Cerebellum (tissue), 4 donors: ENCODE measurements at places on chromosomes 7 and 10.

- no peak for DNase-seq
These were observed 71.0 kb downstream of the AASS start for GRCh38 chr7:122072924-122073599.

DNA sequence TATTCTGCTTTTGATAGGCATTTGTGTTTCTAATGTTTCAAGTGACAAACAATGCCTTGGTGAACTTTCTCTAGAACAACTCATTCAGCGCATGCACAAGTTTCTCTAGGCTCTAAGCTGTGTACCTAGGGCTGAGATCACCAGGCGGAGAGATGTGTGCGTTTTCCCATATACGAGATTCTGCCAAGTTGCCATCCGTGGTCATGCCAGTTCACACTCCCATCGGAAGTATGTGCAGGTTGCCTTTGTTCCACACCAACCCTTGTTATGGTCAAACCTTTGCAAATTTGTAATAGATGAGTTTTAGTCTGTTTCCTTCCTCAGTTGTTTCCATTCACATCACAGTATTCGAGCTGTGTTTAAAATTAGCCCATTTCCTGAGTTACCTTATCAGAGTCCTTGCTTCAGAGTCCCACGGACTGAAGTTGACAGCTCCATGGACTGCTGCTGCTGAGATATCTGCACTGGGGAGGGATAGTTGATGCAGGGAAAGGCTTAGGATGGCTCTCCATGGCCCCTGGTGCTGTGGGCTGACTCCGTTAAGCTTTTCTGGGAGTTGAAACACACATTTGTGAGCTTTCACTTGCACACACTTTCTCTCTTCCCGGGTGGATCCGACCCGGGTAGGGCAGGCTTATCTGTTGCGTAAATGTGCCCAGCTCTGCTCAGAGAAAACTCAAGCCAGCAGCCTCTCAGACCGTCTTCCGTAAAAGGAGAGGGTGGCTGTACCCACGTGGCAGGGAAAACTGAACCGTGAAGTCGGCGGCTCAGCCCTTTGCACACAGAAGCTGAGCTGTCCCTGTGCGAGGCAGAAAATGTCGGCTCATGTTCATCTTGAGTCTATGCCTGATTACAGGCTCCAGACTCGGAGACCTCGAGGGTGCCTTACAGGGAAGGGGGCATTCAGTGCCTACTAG is 49.4 kb downstream of the HK1 start:
- peak; percentile 61 for DNase-seq

DNA sequence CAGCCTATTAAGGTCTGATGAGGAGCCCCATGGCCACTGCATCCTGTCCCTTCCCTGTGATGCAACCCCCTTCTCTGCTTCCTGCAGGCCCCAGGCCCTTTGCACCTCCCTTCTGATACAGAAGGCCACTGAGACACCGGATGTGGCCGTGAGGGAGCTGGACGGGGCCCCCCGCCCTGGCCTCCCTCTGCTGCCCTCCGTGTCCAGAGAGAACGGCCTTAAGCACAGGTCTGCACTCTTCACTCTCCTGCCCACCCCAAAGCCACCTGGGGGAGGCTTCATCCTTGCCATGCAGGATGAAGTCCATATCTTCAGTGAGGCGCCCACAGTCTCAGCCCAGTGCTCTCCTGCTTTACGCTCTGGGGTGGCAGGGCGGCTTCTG is 86.9 kb upstream of the GNA12 start:
- no peak for DNase-seq

GRCh38 chr7:123075838-123076467 is 80.5 kb upstream of the TAS2R16 start:
- DNase-seq = no peak

DNA sequence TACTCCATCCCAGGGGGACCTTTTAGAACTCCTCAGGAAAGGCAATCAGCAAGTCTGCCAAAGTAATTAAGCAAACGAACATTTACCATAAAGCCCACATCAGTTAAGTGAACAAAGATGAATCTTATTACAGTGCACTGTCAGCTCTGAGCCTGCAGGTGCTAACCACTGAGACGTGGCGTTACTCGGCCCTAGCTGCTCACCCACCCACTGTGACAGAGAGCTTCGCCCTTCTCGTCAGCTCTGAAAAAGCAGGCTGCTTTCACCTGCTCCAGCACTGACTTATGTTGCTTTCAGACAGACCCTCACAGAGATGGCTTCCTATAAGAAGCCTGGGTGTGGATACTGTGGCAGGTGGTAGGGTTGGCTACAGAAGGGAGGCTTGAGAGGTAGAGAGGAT is 57.7 kb upstream of the KCNIP2 start:
- no peak for DNase-seq

GRCh38 chr10:35399414-35400009 is 63.2 kb downstream of the CCNY start:
- no peak for DNase-seq

DNA sequence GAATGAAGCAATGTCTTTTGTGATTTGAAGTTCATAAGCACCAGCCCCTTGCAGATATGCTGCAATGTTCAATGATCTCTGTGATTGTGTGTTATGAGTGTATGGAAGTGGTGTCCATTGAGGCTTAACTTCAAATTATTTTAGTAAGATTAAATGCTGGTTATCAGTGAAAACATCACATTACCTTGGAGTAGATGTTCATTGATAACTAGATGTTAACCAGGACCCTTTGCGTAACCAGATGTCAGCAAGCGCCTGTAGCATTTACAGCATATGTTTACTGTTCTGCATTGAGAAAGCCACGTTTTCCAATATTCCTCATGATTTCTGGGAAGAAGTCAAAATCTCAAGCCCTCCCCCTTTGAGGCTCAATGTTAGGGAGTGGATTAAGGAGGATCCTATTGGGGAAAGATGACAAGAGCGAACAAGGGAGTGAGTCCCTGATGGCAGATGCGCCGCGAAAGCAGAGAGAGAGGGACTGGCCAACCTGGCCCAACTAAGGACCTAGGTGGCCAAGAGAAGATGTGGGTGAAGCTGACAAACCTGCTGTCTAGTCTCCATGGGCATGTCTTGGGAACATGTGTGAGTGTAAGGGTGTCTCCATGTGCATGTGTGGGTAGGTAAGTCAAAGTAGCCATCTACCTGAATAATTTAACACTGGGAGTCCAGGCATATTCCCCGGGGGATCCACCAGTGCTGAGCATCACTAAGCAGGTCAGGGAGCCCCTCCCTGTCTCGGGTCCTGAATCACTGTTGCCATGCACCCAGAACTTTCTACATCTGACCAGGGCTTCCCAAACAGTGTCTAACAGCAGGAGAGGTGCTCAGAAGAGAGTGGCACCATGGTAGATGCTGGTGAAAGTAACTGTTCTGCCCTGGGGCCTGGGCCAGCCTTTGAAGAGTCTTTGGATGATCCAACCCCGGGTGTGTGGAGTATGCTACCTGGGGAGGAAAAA is 141.6 kb upstream of the GDF10 start:
- no peak for DNase-seq

DNA sequence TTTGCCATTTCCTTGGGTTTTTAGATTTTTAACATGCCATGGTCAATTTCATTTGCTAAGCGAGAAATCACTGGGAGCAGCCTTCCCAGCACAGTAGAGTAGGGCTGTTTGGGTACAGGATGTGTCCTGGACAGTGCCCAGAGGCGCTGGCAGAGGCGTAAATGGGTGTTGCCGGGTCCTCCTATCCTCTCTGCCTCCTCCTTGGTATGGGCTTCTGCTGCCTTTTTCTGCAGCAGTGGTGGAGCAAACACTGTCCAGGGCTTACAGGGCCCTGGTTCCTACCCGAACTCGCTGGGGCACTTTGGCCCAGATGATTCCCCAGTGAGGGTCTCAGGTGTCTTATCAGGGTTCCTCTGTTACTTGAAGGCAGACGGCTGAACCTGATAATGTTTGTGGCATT is 298.3 kb downstream of the RPS24 start:
- DNase-seq = no peak

GRCh38 chr7:2225336-2225735 is 7.4 kb downstream of the MAD1L1 start:
- DNase-seq = no peak

DNA sequence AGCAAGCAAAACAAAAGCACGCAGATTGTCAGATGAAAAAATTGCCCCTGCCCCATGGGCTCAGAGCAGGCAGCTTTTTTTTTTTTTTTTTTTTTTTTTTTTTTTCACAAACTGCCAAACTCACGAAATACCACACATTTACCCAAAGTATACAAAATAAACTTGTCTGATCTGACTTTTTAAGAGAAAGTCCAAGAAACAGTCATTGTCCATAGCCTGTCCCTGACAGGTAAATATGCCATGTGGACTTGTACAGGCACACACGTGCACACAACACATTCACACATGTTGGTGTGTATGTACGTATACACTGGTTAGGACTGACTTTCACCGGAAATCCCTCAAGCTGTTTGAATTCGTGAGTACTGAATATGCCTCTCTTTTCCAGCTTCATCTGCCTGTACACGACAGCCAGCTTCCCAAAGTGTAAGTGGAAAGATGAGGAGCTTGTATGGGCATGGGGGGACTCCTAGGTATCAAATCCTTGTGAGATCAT is 929 bp upstream of the HGF start:
- no peak for DNase-seq

- DNase-seq = no peak
These were observed 647.8 kb downstream of the INHBA start for GRCh38 chr7:41054960-41055661.

GRCh38 chr7:30548845-30549244 is 44.2 kb upstream of the GGCT start:
- peak; percentile 78 for DNase-seq

- no peak for DNase-seq
These were observed 121.4 kb downstream of the POU6F2 start for GRCh38 chr7:39099146-39099545.

- DNase-seq = no peak
These were observed 9.6 kb upstream of the PDCD4 start for GRCh38 chr10:110861930-110862649.

DNA sequence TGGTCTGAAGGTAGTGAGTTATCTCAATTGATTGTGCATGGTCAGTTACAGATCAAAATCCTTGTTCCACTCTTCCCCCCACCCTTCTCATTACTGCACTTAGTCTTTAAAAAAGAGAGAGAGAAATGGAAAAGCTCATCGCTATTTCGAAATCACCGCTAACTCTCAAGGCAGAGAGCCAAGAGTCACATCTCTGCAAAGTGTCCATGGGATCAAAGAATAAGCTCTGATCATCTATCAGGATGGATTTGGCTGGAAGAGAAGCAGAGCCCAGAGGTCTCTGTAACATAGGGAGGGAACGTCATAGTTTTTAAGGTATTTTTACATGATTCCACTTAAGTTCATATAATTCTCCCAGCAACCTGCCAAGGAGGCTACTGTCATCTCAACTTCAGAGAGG is 30.0 kb upstream of the MYH16 start:
- no peak for DNase-seq

- DNase-seq = no peak
These were observed 61.7 kb upstream of the PAX2 start for GRCh38 chr10:100683545-100684300.

GRCh38 chr7:34759477-34760125 is 101.6 kb downstream of the NPSR1 start:
- DNase-seq = peak; percentile 27

- no peak for DNase-seq
These were observed 43.0 kb downstream of the CXCL12 start for GRCh38 chr10:44341886-44342285.

DNA sequence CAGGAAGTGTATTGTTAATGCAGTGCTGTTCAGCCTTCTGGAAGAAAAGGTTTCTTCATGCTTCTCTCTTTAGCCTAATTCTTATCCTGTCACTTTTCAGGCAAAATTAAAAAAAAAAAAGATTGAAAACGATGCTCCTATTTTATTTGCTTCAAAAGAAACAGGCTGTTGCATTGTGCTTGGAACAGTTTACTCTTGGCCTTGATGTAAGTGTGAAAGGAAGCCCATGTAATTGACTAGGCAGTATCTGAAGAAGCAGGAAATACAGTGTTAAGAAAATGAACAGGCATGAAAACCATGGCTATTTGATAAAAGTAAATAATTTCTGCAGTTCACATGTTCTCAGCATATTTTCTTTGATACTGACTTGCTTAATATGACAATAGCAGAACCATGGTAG is 40.4 kb upstream of the ATRNL1 start:
- no peak for DNase-seq

DNA sequence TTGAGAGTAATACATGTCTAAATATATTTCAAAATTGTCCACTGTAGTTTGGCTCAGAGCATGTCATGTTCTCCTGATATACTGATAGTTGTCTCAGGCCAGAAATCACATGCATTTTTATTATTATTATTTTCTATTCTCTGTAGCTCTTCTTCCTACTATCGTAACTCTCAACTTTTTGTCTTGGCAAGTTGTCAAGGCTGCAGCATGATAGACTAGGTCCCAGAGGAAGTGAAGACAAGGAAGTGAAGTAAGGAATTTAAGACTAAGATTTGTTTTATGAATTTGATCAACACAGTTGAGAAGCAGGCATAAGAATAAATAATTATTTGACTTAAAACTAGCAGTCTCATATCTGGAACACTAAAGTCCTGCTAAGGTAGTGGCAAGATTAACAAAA is 369.5 kb downstream of the ABCA13 start:
- no peak for DNase-seq

GRCh38 chr7:69696054-69696591 is 97.8 kb downstream of the AUTS2 start:
- DNase-seq = no peak

GRCh38 chr7:138436388-138436787 is 23.7 kb upstream of the TRIM24 start:
- DNase-seq = no peak

- DNase-seq = no peak
These were observed 158.9 kb downstream of the ELMO1 start for GRCh38 chr7:37289781-37290180.
